ENCODE measurements at places on chromosomes 3 and 15.

GRCh38 chr3:36911990-36912804, 32.7 kb downstream of the TRANK1 start:
- DNase-seq, result peak; percentile 56

DNA sequence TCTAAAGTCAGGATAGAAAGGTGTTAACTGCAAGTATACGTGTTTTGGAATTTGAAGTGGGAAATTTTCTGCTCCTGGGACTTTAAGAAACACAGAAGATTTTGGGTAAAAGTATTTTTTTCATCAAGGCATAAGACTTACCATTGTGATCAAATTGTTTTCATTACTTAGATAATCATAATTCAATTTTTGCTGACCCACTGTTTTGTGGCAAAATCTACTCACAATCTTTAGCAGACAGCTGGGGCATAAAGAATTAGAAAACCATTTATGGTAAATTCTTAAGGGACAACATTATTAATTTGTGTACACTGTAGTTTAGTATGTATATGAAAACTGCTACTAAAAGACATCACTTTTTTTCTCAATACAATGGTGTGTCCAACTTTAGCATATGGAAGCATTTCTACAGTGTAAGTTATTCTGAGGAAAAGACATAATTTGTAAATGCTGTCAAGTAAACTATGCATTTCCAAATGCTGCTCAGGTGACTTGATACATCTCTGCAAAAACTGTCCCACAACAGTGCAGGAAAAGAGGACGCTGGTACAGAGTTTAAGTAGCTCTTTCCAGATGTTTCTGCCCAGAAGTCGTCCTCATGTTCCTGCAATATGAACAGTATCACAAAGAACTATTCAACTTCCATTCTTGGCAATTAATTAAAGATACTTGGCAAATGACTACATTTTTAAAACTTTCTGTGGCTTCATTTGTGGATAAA, 52.3 kb downstream of the THSD4 start:
- no peak for DNase-seq

- DNase-seq, result no peak
These were observed 523.9 kb upstream of the AGTR1 start for GRCh38 chr3:148173851-148174250.

DNA sequence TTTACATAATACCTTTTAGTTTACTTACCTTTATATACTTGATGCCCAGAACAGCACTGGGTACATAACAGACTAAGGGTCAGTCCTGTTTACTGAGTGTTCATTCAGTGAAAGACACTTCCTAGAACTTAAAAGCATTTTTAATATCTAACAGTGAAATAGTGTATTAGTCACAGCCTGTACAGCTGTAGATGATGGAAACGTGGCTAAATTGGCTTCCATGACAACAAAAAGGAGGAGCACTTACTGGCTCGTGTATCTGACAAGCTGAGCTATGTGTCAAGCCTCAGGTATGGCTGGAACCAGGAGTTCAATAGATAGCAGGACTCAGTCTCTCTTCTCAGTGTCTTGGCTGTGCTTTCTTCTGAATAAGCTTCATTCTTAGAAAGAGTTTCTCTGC, 40.2 kb downstream of the CMTM8 start:
- DNase-seq, result no peak

GRCh38 chr3:131819381-131820055, 215.3 kb downstream of the CPNE4 start:
- DNase-seq, result no peak

- no peak for DNase-seq
These were observed 13.5 kb upstream of the NR2C2 start for GRCh38 chr3:14933820-14934425.

DNA sequence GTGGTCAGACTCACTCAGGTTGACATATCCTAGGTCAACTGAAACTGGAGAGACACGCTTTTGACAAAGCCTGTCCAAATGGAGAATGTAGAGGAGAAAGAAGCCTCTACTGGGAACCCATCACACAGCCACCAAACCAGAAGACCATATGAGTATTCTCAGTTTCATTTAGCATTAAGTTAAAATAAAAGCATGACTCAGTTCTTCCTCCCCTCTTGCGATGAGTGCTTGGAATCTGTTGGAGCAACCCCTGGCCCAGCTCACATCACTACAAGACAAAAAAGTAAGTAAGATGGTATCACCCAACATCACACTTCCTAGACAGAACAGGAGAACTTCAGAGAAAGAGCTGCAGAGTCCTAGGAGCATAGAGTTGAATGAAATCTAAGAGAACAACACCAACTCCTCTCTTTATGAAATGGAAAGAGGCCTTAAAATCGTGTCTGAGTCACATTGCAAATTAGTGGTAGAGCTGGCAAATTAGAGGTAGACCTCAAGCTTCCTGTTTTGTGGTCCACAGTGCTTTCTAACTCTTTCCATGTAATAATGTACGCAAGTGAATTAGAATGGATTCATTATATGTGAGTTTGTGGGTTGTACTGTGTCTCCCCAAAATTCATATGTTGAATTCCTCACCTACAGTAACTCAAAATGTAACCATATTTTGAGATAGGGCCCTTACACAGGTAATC, 51.2 kb downstream of the FGF12 start:
- no peak for DNase-seq

DNA sequence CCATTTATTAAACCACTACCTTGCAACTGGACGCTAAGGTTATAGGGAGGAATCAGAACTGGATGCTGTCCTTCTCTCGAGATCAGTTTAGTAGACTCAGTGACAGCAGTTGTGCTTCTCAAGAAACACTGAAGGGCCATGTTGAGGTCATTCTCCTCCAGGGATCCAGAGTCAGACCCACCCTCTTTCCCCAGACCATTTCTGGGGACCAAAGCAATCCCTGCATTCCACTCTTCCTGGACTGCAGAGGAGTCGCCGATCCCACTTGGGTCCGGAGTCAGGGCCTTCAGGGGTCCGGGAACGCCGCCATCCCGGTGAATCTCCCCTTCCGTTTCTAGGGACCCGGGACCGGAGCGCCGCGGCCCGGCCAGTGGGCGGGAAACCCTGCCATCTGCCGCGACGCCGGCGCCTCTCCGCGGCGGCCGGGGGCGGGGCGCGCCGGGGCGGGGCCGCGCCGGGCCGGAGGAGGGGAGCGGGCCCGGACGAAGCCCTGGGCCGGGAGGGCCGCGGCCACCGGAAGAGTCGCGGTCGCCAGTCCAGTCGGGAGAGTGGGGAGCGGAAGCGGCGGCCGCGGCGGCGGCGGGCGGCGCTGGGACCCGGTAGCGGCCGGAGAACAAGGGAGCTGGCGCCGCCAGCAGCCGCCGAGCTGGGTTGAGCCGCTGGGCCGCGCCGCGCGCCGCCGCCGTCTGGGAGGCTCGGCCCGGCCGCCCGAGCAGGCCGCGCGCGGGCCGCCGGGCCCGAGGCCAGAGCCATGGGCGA, at the start of gene DVL3:
TSS of gene DVL3 (plus strand) at position 493 of the 759 bp plus-strand sequence. CDS start at position 752, 259 bp downstream.
- DNase-seq, result peak; percentile 53

DNA sequence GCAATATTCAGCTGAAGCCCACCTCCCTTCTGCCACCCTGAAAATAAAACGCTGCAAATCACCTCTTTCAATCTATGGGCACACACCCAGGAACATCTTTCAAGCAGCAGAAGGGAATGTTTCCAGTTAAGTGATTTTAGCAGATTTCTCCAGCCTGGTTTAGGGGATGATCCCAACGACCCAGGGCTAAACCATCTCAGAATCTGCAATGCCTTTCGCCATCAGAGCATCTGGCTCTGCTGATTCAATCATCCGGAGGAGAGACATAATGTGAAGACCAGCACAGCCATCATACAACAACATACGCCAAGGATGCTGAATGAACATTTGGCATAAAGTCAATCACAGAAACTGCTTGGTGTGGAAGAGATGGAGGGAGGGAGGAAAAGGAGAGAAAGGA, 15.5 kb upstream of the LRRN1 start:
- no peak for DNase-seq

DNA sequence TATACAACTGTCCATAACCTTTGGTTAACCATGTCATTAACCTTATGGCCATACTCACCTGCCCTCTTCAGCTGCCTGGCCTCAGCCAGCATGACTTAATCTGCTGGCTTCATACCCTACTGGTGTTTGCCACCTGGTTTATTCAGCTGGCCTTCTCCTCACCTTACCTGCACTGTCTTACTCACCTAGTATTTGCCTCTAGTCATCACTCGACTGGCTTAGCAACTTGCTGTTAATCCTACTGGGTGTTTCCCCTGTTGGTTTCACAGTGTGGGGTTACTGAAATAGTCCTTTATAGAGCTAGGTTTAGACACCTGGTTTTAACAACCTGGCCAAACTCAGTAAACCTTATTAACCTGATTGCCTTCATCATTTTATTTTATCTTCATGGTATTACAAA, 96.4 kb downstream of the IL12A start:
- DNase-seq, result no peak

- DNase-seq, result no peak
These were observed 87.4 kb upstream of the IQSEC1 start for GRCh38 chr3:13160619-13161018.

DNA sequence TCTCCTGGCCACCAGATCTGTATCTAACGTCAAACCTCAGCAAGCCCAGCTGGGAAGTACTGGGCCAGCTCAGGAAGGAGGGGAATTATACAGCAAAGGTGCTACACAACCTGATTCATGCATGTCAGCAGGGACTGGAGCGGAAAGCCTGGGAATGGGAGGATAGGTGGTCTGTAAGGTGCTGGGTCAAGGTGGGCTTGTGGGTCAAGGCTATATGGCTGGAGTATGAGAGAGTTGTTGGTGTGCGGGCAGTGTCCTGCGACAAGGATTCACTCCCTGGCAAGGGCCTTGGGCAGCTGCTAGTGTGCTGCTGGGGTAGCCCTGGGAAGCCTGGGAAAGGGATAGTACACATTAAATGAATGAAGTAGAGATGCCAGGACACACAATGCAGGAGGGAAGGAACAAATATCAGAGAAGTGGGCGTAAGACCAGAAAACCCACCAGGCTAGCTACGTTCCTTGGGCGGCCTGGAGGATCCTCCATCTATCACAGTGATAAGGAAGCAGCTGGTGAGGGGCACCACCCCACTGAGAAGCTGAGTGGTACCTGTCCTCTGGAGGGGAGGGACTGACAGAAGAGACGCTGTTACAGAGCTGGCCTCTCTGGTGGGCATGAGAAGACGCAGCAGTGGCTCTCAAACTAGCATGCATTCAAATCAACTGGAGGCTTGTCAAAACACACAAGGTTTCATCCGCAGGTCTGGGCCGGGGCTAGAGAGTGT, 8.5 kb upstream of the SYNM start:
- no peak for DNase-seq

DNA sequence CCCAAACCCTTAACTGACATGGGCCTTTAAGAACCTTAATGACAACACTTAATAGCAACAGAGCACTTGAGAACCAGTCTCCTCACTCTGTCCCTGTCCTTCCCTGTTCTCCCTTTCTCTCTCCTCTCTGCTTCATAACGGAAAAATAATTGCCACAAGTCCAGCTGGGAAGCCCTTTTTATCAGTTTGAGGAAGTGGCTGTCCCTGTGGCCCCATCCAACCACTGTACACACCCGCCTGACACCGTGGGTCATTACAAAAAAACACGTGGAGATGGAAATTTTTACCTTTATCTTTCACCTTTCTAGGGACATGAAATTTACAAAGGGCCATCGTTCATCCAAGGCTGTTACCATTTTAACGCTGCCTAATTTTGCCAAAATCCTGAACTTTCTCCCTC, 49.9 kb downstream of the PGPEP1L start:
- DNase-seq, result no peak

DNA sequence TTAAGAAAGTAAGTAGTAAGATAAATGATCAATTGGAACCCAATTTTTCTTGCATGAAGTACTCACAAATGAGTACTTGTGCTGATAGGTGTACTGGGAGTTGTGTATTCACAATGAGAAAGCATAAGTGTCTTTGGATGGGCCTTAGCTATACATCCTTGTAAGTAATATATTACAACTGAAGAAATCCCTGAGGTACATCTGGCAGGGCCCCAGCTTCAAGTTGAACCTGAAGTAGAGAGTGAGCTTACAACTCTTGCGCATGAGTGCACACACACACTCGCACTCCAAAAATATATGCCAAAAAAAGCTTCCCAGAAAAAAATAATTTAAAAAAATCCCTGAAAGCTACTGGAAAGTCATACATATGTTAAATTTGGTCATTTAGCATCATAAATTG, 222.5 kb downstream of the ROBO2 start:
- DNase-seq, result no peak

DNA sequence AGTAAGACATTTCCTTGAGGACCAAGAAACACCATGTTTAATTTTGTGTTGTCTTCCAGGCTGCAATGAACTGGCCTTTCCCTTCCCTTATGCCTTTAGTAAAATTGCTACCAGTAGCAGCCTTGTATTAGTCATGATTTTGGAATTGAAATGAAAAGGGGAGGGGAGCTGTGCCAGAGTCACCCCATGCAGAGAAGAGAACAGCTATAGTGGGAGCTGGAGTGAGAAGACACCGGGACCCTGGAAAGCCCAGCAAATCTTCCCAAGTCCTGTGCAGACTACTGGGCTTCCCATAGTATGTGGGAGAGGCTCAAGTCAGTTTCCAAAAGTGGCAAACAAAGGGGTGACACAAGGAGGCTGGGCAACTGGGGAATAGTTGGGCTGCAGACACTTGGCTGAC, 178.5 kb downstream of the NR1D2 start:
- DNase-seq, result no peak

GRCh38 chr3:129558772-129559564, 16.0 kb downstream of the H1-8 start:
- no peak for DNase-seq

- DNase-seq, result peak; percentile 10
These were observed 121.1 kb downstream of the OXSM start for GRCh38 chr3:25910997-25911396.

DNA sequence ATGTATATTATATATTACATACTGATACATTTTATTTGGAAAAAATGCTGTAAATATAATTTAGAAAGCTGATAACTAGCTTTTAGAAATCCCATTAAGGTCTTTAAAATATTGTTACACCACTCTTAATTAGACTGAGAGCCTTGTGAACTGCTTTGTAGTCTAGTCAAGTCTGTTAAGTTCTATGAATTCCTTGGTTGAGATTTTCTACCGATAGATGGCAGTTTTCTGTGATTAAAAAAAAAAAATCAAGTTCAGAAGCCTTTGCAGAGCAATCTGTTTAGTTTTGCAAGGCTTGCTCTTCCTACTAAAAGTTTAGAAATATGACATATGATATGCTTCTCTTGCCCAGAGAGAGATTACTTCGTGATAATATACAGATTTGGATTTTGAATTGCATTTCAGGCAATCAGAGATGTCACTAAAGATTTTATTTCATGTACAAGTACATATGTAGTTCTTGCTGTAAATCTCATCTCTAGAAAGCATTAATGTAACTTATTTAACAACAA, 60.4 kb upstream of the SLITRK3 start:
- no peak for DNase-seq

- no peak for DNase-seq
These were observed 14.8 kb upstream of the SEMA5B start for GRCh38 chr3:123042413-123042812.

- DNase-seq, result no peak
These were observed 18.5 kb downstream of the LIMD1 start for GRCh38 chr3:45612918-45613602.

GRCh38 chr15:46151786-46152185, 517.0 kb downstream of the SQOR start:
- no peak for DNase-seq

Measured in CD8-positive, alpha-beta memory T cell (primary cell).